Hypothalamus (tissue), 51 donors: ENCODE measurements at places on chromosomes 4 and X.

DNA sequence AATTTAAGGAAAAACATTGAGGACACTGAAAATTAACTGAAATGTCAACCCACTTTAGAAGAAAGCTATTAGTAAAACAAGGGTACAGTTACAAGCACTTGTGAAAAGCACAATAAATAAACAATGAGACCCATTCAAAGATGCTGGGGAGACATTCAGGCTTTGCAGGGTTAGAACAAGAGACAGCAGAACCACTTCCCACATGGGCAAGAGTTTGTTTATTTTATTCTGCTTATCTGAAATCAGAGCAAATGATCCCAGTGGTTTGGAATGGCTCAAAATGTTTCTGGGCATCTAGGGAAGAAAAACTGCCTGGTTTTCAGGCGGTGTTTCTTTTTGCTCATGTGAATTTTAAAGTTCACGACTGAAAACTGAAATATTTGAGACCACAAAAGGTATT lies 42.4 kb downstream of the PPP3CA start:
- DNase-seq: no peak

DNA sequence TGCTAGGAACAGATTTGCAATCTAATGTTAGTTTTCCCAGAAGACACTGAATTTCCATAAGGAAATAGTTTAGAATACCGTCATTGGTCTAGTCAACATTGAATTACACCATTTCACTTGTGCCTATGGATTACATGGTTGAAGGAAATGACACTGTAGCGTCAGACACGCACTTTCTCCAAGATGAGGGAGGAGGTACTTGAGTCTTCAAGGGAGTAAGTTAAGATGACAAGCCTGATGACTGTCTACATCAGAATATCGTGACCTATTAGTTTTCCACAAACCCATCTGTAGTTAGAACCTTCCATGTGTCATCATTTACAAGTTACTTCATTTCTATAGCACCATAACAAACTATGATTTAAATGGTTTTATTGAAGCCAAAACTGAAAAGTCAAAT lies 153.7 kb downstream of the AMELX start:
- no peak for DNase-seq

DNA sequence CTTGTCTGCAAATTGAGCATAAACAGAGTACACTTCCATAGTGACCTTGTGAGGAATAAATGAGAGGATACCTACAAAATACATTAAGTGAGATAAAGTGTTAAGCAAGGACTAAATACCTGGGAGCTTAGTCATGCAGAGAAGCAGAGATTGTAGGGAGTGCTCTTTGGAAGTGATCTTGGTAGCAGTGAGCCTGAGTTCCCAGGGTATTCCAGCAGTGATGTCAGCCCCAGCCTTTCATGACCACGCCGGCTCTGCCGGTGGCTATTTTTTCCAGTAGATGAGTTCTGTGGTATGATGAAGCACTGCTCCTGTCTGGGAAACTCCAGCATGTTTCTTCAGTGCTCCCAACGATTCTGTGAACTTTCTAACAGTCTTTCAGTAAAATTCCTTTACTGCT lies 391.5 kb upstream of the IGFBP7 start:
- no peak for DNase-seq

DNA sequence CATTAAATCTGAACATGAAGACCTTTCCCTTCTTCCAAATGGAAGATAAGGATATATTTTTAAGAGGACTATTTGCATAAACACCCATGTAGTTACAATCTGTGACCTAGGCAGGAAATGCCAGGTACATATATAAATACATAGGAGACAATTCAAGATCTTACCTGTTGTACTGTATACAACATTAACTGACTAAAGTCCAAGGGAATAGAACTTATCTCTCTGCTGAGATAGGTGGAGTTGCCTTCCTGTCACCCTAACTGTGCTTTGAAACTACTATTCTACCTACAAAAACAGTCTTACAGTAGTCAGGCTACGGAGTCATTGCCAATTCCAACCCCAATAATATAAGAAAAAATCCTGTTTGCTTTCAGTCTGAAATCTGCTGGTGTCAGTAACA lies 106.3 kb downstream of the CHRNA9 start:
- no peak for DNase-seq

- no peak for DNase-seq
These were observed 23.0 kb upstream of the PPA2 start for GRCh38 chr4:105496899-105497298.
